ENCODE measurements at places on chromosomes 2 and 18.

DNA sequence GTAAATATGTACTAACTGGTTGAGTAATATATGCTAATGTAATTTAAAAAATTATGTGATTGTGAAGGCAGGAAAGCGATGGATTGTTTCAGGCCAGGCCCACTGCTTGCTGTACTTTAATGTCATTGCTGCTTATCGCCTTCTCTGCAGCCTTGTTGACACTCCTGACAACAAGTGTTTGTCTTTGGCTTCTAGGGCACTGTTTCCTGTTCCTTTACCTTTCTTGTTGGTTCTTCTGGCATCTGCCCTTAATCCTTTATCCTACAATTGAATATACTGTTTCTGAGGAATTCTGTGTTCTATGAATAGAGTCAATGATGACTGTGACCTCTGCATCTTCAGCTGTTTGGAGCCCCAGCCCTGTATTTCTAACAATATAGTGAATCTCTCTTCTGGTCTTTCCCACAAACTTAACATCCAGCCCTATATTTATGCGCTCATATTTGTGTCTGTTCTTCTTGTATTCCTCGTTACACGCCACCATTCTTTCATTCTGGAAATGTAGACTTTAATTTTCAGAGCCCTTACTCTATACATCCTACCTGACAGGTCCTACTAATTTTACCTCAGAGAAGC, 17.6 kb downstream of the ACSL3 start:
- no peak for DNase-seq

- no peak for DNase-seq
These were observed 199.2 kb downstream of the KLHL29 start for GRCh38 chr2:23584054-23584745.

DNA sequence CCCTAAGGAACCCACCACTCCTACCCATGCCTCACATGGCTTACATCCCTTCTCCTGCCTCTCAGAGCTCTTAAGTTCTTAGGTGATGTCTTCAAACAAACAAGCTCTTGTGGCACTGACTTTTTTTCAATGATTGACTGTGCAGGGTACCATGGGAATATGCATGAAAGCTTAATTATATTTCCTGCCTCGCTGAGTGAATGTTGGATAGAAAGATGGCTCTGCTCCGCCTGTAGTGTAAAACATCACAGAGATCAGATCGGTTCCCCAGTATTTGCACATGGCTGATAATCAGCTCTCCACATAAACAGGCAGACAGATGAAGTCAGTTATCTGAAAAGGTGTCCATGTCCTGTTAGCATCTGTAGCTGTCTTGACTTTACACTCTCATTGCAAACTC, 820.8 kb downstream of the TDRD15 start:
- DNase-seq = no peak

GRCh38 chr2:156472686-156473085, 36.5 kb downstream of the GPD2 start:
- no peak for DNase-seq

GRCh38 chr2:172204309-172204708, 101.6 kb upstream of the DLX2 start:
- no peak for DNase-seq

DNA sequence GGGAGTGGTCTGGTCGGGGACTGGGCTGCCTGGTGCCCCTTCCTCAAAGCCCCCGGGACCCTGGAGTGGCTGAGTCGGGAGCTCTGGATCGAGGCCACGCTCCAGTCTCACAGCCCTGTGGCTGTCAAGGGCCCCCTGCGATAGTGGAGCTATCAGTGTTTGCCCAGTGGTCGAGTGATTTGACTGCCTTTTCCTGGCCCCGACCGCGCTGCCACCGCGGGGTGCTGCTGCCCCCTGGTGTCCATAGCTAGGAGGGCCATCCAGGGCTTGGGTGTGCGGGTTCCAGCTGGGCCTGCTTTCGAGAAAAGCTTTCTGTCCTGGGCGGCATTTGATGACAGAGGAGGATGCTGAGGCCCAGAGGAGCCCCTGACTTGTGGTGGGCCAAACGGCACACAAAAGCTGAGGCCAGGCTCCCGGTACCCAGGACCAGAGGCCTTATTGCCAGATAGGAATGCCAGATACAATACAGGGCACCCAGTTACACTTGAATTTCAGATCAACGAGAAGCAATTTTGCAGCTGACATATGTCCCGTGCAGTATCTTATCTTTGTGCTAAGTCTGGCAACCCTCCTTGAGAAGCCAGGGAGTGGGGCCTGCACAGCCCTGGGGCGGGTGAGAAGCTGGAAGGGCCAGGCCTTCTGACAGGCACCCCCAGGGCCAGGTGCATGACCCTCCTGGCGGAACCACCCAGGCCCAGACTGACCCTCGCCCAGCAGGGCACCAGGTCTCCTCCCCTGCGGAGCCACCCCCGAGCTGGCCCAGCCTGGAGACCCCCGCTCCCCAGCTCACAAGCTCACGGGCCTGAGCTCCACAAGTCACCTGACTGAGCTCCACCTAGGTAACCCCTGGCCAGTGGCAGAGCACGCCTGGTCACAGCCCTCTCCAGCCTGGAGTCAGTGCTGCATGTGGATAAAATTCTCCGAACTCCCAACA, 13.0 kb downstream of the ODC1 start:
- peak; percentile 26 for DNase-seq

DNA sequence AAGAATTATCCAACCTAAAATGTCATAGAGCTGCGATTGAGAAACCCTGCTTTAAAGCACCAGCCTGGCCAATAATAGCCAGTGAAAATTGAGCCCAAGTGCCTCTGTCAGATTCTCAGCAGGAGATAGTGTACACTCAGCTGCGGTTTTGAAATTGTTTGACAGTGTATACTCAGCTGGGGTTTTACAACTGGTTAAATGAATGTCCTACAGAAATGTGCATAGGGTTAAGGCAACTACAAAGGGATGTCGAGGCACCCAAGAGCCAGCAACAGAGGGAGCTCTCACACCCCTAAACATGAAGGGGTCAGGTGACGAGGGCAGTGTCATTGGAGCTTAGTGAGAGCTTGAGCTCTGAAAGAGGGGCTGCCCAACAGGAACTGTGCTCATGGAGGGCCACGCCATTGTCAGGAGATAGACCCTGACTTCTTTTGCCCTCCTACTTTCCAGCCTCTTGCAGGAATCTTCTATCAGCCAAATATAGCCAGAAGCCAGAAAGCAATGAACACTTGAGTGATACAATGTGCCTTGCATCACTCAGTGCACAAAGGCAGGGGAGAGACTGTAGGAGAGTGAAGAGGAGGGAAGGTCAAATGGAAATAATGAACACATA, 15.1 kb downstream of the ACTG2 start:
- DNase-seq = no peak

DNA sequence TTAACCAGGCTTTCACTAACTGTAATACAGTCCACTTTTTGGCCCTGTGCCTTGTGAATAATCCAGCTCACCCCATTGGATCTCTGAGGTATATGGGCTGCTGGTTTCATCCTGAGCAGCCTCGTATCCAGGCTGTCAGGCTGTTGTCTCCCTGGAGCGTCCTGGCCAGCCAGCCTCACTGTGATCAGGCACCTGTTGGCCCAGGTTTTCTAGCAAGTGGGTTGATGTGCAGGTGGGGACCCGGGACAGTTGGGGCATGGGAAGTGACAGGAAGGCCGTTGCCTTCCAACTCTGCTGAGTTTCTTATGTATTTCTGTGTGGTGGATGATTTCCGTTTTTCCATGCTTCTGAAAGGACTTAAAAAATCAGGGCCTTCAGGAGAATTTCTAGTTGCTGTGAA, 132.4 kb downstream of the ACOXL start:
- DNase-seq = no peak
